ENCODE measurements at places on chromosomes 1 and 21.

- DNase-seq, result no peak
Measured at GRCh38 chr1:17355898-17356297, 16.1 kb upstream of the PADI6 start.

- DNase-seq, result no peak
Measured at GRCh38 chr21:36945496-36946138, 20.9 kb downstream of the HLCS start.

DNA sequence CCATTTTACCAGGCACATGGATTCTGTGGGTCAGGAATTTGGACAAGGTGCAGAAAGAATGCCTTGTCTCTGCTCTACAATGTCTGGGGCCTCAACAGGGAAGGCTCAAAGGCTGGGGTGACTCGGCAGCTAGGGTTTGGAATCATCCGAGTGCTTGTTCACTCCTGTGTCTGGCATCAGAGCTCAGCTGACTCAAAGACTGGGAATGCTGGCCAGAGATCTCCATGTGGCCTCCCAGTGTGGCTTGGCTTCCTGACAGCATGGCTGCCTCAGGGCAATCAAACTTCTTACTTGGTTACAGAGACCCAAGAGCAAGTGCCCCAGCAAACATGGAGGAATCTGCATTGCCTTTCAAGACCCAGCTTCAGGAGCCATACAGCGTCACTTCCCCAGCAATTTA lies 110.5 kb downstream of the TOMM20 start:
- no peak for DNase-seq

DNA sequence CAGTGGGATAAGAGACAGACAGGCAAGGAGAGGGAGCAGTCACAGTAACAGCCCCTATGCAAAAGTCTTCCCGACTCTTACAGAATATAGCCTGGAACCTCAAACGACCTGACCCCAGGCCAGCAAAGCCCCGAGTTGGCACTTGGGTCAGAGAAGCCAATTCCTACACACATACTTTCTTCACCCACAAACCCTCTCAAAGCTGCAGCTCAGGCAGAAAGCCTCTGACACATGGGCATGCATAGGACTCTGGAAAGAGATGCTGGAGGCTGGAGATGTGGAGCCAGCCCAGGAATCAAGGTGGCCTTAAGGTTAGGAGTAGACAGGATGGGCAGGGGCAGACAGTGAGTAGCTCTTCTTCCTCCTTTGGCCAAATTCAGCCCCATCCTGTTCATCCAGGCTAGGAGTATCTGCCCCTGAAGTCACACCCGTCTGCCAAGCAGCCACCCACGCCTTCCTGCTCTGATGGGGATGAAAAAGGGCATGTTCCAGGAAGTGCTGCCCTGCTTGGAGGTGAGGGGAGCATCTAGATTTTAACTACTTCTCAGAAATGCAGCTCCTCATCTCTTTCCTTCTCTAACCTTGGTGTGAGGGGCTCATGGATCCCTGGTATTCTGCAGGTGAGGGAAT lies 7.8 kb downstream of the SLC41A1 start:
- DNase-seq, result no peak

GRCh38 chr1:184442260-184442659 lies 55.4 kb downstream of the C1orf21 start:
- DNase-seq, result no peak

DNA sequence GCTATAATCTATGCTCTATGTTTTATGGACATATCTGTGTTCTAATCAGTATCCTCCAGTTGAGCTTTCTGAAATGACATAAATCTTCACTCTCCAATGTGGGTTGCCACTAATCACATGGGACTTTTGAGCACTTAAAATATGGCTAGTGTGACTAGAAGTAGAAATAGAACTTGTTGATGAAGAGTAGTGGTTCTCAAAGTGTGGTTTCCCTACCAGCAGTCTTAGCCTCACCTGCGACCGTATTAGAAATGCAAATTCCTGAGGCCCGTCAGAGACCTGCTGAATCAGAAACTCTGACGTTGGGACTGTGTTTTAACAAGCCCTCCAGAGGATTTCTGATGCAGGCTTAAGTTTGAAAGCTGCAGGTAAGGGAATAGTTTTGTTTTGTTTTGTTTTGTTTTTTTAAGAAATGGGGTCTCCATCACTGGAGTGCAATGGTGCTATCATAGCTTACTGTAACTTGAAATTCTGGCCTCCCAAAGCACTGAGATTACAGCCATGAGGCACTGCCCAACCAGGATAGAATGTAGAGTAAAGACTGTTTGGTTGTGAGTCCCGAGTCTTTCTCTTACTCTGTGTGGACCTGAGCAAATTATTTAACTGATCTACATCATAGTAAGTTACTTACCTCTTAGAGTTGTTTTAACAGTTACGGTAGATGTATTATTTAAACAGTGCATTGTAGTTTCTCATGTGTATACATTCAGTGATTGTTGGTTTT lies 21.7 kb downstream of the GLRX2 start:
- no peak for DNase-seq

GRCh38 chr1:74431531-74431930 lies 80.9 kb downstream of the LRRC53 start:
- DNase-seq, result no peak

- DNase-seq, result no peak
Measured at GRCh38 chr1:91124989-91125417, 103.2 kb upstream of the ZNF644 start.

DNA sequence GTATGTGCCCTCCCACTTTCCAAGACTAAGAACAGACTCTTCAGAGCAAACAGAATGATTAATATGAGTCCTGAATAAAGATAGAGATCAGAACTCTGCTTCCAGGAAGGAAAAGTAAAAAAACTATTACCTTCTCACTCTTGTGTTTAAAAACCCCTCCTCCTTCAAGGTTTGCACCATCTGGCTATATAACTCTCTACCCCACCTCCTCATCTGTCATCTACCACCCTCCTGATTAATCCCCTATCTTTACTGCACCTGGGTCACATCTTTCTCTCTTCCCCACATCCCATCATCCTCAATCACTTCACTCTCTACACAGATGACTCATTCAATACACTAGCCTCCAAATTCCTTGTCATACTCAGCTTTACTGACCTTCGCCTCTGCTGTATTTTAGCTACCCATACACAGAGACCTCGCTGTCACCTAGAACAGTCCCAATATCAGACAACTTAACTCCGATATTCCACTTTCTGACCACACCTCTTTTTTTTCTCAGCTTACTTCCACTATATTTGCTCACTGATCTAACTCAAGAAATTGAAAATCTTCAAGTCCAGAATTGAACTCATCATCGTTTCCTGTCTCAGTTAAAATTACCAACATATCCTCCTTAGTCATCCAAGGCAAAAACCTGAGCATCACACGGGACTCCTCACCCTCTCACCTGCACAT lies 3.7 kb downstream of the SCMH1 start:
- DNase-seq, result no peak

DNA sequence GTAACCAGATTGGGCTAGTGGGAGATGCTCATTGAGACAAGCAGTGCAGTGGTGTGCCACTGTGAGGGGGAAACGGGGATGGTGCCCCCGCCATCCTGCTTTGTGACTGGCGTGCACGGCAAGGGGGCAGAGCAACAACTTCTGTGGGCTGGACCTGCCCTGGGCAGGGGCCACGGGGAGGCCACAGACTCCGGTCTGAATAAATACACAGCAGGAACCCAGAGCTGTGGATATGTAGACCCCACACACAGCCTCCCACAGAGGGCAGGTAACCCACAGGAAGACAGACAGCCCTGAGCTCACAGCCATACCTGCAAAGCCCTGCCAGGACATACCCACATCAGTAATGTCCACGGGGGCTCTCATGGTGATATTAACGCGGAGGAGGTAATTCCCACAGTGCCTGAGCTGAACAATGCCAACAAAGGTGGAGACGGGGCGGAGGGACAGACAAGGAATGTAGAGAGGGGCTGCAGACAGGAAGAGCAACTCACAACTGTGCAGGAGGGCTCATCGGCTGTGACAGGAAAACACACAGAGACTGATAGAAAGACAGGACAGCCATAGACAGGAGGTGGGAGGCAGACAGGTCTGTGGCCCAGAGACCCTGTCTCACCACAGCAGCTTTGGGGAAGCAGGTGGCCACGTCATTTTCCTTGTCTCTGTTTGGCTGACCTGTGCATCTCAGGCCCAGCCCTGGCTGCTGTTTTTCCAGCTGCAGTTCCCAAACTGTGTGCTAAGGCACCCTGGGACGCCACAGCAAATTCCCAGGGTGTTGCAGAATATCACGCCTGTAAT lies 4.9 kb upstream of the WNT3A start:
- no peak for DNase-seq

DNA sequence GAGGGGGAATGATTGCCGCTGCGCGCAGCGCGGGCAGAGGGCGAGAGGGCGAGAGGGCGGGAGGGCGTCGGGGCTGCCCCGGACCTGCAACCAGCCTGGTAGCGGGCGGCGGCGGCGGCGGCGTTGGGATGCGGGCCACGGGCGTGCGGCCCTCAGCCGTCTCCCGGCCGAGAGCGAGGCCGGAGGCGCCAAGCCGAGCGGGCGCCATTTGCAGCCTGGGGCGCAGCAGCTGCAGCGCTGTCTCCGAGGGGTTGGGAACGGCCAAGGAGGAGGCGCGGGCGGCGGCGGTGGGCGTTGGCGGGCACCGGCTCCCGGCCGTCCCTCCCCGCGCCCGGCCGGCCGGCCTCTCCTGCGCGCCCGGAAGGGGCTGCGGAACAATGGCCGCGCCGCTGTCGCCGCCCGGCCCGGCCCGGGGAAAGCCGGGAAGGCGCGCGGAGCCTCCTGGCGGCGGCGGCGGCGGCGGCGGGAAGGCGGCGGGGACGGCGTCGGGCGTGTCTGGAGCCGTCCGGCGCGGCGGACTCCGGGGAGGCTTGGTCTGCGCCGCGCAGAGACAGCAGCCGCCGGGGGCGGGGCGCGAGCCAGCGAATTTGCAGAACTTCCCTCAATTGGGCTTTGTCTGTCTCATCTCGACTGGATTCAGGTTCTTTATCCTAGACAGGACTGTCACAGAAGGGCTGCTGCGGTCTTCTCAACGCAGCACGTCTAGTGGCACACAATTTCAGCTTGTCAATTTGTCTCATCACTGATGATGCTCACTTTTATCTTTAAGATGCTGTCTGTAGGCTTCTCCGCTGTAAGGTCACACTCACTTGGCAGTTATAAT lies 35.7 kb downstream of the ZBTB8B start:
- no peak for DNase-seq

DNA sequence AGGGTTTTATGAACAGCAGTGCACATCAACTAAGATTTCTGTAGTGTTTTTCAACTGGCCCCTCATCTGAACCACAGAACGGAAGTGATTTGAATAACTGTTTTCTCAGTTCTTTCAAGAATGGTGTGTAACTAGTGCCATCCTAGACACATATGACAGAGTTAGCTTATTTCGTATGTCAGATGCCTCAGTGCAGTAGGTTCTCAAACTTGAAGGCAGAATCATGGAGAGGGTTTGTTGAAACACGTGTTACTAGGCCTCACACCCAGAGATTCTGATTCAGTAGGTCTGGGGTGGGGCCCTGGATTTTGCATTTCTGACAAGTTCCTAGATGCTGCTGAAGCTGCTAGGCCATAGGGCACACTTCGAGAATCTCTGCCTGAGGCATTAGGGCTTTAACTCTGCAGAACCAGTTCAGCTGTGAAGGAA lies 49.0 kb downstream of the SCCPDH start:
- DNase-seq, result no peak

- no peak for DNase-seq
Measured at GRCh38 chr1:235910357-235911299, 43.9 kb upstream of the LYST start.

GRCh38 chr1:230216896-230217295 lies 149.9 kb downstream of the GALNT2 start:
- no peak for DNase-seq

DNA sequence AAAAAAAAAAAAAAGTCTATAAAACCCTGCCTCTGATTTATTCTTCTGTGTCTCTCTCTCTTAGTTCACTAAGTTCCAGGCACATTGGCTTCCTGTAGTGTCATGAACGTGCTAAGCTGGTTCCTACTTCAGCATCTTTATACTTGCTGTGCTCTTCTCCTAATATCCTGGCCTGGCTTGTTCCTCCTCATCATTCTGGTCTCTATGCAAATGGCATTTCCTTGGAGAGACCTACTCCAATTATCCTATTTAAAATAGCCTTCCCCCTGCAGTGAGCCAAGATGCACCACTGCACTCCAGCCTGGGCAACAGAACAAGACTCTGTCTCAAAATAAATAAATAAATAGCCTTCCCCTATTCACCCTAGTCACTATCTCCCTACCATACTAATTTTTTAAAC lies 9.7 kb upstream of the CLCC1 start:
- DNase-seq, result no peak

DNA sequence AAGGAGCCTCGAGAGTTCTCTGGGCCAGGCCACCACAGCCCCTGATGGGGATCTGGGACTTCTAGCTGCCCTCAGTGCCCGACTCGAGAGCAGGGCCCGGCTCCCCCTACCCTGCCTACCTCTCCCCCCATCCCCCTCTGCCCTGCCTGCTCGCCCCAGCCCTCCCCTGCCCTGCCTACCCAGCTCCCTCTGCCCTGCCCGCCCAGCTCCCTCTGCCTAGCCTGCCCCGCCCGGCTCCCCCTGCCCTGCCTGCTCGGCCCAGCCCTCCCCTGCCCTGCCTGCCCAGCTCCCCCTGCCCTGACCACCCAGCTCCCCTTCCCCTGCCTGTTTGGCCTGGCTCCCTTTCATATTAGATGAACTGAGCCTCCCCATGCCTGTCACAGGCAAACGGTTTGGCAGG lies 117.4 kb upstream of the TMEM51 start:
- no peak for DNase-seq
